Mammary epithelial cell (primary cell): ENCODE measurements at places on chromosomes 6 and 20. TPM values are rescaled to one million over a fixed set of nuclear protein-coding genes. Genes with fewer than 3 reads are reported as not detected.

HLA-DOA gene
- total RNA-seq = 0.08 TPM in 1 of 2 replicates, not detected in the other

MEA1 gene
- total RNA-seq = 80.3 and 88.3 TPM in 2 replicates

MEP1A gene
- total RNA-seq = 0.14 and 0.19 TPM in 2 replicates

SAPCD1 gene
- total RNA-seq = 3.2 and 3.9 TPM in 2 replicates

PCSK2 gene
- not detected in 2 replicates for total RNA-seq

WFDC10B gene
- total RNA-seq = not detected

FAXC gene
- 3.3 and 7.6 TPM in 2 replicates for total RNA-seq

ULBP1 gene
- total RNA-seq = 23.5 TPM

VSTM2L gene
- total RNA-seq = 1.7 and 3.4 TPM in 2 replicates

RNF182 gene
- total RNA-seq = 0.33 TPM

FERMT1 gene
- 128 and 241 TPM in 2 replicates for total RNA-seq

SMOC2 gene
- total RNA-seq = not detected in 2 replicates

ADAM33 gene
- total RNA-seq = not detected in 2 replicates

NKX2-2 gene
- not detected for total RNA-seq

SAMD3 gene
- not detected in 2 replicates for total RNA-seq

RAB44 gene
- total RNA-seq = 0.16 TPM in 1 of 2 replicates, not detected in the other

CCM2L gene
- not detected in 2 replicates for total RNA-seq

SEMG1 gene
- not detected for total RNA-seq

GTF3C6 gene
- total RNA-seq = 74.7 and 76.3 TPM in 2 replicates

SAMD5 gene
- 2.9 TPM in 2 replicates for total RNA-seq

LY6G6D gene
- not detected in 2 replicates for total RNA-seq

SNX9 gene
- total RNA-seq = 31.5 TPM

PBOV1 gene
- not detected for total RNA-seq
